ENCODE measurements at places on chromosomes 12 and 14.

DNA sequence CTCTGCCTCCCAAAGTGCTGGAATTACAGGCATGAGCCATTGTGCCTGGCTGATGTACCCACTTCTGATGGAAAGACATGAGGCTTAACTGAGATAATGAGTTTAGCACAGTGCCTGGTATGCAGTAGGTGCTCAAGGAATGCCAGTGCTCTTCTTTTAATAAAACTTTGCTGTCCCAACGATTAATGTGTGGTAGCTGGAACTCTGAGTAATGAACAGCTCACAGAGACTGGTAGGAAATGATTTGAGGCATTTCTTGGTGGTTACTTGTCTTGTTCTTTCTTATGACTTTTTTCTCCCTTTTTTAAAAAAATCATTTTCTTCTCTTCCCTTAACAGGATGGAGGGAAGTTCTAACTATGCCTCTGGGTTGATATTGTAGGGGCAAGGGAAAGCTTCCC, 235.7 kb upstream of the PWP1 start:
- DNase-seq: no peak

GRCh38 chr14:102496958-102497744, 12.4 kb downstream of the ANKRD9 start:
- DNase-seq: no peak

GRCh38 chr14:50768680-50769079, 62.3 kb downstream of the NIN start:
- no peak for DNase-seq

DNA sequence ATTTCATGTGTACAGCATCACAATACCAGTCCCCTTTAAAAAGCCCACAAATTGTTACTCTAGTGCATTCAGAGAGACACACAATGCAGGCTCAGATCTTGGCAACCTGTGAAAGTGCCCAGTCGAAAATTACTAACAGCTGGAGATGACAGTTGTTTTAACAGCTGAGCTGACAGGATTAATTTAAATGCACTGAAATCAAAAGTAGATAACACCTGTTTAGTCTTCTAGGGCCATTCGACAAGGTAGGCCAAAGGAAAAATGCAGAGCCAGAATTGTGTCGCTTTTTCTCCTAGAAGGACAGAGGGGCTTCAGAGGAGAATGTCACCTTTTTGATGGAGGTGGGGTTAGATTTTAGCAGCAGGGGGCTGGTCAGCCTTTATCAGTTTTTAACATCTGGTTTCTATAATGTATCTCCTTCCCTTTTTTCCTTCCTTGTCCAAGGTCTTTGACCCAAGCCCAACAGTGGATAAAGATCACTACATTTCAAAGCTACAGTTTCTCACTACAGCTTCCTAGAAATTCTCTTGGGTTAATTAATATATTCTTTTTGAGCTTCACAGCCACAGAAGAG, 139.1 kb downstream of the SOX5 start:
- no peak for DNase-seq

- no peak for DNase-seq
Measured at GRCh38 chr14:38339696-38340095, 83.8 kb upstream of the CLEC14A start.

- DNase-seq: no peak
Measured at GRCh38 chr12:2185751-2186341, 133.1 kb downstream of the CACNA1C start.
